ENCODE measurements at places on chromosomes 6 and 20.
A peak's percentile ranks its signal among the peaks of the same experiment; 100 is the strongest.

DNA sequence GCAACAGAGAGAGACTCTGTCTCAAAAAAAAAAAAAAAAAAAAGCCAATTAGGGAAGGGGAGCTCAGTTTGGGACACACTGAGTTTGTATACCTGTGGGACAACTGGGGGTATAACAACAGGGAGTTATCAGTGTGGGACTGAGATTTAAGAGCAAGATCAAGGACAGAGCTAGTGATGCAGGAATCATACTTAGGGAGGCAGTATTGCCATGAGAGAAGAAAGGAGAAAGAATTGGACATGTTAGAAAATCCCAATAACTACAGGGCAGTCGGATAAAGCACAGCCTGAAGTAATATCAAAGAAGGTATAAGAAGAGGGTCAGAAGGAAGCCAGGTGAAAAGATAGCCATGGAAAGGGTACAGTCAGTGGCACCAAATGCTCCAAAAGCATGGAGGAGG is 121.2 kb downstream of the PTPRT start:
- no peak for DNase-seq

DNA sequence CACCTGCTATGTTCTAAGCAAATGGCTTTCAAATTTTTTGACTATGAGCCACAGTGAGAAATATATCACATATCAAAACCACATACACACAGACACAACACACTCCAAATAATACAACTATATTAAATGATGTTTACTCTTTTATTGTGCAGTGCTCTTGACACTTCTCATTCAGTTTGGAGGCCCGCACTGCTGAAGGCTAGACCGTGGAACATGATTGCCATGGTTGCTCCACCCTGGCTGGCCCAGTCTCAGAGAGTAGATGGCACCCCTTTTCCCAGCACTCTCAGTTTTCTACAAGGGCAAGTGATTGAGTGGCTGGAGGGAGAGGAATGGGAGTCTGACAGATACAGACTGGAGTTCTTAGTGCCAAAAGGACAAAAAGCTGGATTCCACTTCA is 86.9 kb downstream of the SH3BGRL2 start:
- DNase-seq: no peak

- DNase-seq: no peak
Observed at GRCh38 chr20:24685736-24686135, 216.3 kb downstream of the SYNDIG1 start.

DNA sequence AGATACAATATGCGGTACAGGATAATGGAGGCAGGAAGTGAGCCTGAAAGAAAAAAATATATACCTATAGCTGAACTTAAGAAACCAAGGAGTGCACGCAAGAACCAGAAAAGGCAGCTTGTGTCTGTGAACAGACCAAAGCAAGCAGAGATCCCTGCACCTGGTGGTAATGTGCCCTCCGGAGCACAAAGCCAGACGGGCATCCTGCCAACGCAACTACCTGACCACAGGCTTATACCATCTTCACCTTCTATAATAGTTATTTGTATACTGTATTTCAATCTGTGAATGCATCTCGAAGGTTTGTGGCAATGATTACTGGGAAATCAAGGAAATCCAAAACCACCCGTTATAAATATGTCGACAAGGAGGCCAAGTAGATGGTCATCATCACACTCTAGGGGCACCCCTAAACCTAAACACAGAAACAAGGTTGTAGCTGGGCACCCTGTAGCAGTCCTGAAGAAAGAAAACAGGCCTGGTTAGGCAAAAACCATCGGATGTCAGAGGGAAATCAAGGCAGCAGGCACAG is 801 bp downstream of the FBXL4 start:
- DNase-seq: peak; percentile 51

DNA sequence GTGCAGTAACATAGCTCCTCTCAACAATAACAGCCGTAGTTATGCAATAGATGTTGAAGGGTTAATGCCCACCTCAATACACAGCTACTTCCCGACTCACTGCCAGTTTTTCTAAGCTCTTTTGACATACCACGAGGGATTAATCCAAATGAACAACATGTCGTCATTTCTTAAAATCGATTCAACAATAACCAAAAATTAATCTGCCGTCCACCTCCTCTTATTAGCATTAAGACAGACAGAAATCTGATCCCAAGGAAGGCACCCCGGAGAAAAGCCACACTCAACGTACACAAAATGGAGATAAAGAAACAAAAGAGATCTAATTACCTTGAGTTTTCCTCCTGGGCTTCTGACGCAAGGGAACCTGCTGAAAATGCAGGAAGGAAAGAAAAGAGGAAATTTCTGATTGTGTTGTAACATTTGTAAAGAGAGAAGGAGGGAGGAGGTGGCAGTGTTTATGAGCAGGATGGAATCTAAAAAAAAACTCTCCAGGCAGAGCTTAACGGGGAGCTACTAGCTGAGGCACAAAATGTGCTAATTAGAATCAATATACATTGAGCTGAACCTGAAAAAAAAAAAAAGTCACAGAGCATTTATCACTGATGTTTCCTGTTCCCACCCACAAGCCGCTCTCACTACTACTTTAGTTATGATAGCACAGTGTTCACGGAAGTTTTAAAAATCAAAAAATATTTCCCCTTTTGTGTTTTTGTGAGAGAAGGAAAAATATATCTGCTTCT is 109.3 kb downstream of the IPCEF1 start:
- peak; percentile 65 for DNase-seq

GRCh38 chr6:38603496-38603895 is 36.2 kb downstream of the BTBD9 start:
- DNase-seq: no peak

DNA sequence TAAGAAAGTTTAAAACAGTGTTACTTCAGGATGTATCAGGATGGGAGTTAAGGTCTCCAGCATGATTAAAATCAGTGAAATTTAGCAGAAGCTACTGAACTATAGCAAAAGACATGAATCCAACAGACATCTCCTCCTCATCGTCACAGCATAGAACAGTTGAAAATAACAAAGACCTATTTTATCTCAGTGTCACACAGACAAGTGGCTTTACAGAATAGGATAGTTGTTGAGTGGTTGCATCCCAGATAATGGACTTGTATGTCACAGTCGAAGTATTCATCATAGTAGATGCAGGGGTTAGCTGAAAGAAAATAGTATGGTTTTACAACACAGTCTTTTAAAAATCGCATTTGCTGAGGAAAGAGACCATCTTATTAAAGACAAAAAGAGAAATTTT is 31.2 kb downstream of the CRISP1 start:
- DNase-seq: no peak

- DNase-seq: no peak
Observed at GRCh38 chr6:112576423-112576822, 229.3 kb downstream of the RFPL4B start.

GRCh38 chr20:57161478-57162361 is 104.7 kb downstream of the BMP7 start:
- no peak for DNase-seq

DNA sequence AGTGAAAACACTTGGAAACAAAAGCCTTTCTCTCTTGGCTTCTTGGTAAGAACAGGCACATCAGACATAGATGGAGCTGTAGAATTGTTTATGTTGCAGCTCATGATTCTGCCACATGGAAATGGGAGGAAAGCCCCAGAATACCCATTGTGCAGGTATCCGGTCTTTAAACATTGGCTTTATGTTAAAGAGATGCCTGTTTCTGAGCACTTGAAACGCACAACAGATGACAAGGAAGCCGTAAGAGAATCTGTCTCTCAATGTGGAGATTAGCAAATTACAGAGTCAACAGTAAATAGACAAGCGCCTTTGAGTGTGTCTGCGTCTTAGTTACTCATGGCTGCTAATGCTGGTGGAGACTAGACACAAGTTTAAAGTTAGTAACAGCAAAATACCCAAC is 10.5 kb downstream of the TNFAIP3 start:
- DNase-seq: no peak

DNA sequence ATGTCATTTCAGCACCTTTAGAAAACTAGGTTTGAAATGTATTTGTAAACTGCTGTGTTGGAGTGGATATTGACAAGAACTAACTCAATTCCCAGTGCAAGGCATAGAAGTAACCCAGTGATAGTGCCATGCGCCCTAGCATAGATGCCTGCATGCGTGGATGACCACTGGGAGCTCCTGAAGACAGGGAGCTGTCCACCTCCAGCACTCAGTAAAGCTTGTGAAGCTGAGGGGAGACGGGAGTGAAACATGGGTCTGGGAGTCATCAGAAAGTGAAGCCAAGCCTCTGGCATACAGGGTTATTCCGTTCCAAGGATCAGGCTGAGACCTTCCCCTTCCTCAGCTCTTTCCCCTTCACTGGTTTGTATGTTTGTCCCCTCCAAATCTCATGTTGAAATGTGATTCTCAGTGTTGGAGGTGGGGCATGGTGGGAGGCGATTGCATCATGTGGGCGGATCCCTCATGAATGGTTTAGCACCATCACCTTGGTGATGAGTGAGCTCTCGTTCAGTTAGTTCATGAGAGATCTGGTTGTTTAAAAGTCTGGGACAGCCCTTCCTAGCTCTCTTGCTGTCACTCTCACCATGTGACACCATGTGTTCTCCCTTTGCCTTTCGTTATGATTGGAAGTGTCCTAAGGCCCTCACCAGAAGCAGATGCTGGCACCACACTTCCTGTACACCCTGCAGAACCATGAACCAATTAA is 146.5 kb upstream of the FERMT1 start:
- no peak for DNase-seq

- no peak for DNase-seq
Observed at GRCh38 chr6:13915561-13916229, 9.1 kb upstream of the RNF182 start.

DNA sequence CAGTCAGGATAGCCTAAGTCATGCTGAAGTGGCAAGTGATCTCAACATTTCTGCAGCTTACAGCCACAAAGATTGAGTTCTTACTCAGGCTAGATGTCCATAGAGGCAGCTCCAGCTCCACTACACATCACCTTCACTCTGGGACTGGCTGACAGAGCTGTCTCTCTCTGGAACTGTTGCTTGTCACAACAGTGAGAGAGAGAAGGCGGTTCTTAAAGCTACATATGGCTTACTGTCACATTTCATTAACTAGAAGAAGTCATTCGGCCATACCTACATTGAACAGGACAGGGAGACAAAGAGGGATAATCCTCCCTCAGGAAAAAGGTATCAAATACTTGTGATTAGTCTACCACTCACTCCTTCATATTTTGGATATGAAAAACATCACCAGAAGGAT is 914.9 kb upstream of the FLRT3 start:
- DNase-seq: no peak

- DNase-seq: no peak
Observed at GRCh38 chr6:144447472-144447871, 162.3 kb downstream of the UTRN start.

DNA sequence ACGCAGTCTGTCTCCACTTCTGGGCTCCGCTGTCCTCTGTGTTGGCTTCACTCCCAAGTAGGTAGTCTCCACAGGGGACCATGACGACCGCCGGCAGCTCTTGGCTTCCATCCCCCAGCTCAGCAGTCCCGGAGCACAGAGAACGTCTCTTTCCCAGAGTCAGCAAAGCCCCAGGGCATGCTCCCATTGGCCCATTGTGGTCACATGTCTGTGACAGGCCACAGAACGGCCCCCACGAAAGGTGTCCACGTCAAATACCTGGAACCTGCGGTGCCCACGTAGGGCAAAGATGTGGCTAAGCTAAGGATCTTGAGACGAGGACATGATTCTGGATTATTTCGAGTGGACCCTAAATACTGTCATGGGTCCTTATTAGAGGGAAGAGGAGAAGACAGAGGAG is 438.4 kb upstream of the SULF2 start:
- no peak for DNase-seq

DNA sequence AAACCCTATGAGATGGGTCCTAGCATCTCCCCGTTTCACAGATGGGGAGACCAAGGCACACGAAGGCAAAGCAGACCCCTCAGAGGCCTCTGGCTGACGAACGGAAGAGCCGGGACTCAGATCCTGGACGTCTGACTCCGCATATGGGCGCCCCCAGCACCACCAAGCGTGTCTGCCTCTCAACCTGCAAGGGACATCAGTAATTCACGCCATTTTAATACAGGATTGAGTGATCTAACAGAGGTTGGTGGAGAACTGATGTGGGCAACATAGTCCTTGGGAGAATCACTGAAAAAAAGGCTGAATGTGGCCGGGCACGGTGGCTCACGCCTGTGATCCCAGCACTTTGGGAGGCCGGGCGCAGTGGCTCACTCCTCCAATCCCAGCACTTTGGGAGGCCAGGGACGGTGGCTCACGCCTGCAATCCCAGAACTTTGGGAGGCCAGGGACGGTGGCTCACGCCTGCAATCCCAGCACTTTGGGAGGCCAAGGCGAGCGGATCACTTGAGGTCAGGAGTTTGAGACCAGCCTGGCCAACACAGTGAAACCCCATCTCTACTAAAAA is 206.6 kb downstream of the DLL1 start:
- no peak for DNase-seq

DNA sequence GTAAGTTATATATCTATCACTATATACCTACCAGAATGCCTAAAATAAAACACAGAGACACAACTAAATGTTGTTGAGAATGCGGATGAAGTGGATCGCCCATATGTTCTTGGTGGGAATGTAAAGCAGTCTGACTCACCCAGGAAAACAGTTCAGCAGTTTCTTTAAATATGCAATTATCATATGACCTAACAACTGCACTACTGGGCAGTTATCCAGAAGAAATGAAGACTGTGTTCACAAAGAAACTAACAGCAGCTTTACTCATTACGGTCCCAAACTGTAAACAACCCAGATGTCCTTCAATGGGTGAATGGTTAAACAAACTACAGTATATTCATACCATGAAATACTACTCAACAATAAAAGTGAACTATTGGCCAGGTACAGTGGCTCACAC is 14.3 kb upstream of the ZC3H12D start:
- DNase-seq: no peak

DNA sequence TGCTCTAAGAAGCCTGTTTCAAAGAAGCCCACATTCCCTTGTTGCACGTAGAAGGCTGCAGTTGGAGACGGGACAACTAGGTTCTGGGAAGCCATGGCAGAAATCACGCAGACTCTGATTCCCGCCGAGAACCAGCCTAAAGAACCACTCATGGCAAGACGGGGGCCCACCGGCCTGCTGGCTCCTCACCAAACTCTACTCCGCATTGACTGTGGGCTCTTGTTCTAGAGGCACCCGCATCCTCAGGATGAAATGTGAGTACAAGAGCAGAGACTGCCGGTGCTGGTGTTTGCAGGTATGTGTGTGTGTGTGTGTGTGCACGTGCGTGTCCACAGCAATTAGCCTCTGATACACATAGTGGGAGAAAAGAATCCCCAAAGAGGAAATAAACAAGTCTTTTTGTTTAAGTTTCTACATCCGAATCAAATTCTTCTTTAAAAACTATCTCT is 42.3 kb upstream of the NR2E1 start:
- no peak for DNase-seq

DNA sequence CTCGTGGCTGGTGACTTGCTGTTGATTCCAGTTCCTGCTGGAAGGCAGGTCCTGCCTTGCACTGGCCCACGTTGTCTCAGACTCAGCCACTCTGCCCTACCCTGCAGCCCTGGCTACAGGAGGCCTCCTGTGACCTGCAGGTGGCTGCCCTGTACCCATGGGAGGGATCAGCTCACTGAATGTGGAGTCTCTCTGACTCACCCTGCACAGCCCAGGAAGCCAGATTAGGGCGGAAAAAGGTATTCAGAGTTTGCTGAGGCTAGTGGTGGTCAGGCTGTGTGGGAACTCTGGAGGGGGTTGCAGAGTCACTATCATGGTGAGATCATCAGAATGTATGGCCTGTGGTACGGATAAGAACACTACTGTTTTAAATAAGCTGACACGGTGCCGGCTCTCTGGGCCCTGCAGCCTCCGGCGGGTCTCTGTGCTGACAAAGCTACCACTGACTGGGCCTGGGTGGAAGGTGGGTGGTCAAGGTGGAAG is 24.7 kb upstream of the PYGB start:
- DNase-seq: peak; percentile 82
